ENCODE measurements at places on chromosomes 12 and 14. TPM values are rescaled to one million over a fixed set of nuclear protein-coding genes. Genes with fewer than 3 reads are reported as not detected.

DNA sequence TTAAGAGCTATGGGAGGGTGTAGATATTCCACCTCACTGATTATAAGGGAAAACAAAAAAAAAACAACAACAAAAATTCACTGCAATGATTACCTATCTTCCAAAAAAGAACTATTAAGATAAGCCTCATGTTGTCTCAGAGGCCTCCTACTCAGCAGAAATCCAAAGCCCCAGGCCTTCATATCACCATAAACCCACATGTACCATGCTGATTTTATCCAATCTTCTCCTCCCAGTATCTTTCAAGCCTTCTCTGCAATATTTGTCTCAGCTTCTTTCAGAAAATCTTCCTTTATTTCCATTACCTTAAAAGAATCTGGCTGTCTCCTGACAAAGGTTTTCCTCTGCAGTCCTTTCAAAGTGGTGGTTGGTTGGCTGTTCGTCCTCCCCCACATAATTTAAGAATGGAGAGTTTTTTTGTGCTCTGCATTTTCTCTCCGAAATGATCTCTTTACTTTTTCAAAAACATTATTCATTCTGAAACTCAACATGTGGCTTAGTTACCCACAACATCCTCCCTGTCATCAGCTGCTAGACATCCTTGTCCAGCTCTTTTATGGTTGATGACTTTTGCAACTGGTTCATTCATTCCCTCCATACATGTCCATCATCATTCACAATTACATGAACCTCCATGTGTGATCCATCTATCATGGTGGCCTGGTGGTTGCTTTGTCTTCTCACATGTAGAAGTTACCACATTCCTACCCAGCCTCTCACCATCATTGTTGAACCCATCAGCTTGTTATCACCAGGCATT lies 2.9 kb upstream of the EPYC start:
- DNase-seq, result no peak

DNA sequence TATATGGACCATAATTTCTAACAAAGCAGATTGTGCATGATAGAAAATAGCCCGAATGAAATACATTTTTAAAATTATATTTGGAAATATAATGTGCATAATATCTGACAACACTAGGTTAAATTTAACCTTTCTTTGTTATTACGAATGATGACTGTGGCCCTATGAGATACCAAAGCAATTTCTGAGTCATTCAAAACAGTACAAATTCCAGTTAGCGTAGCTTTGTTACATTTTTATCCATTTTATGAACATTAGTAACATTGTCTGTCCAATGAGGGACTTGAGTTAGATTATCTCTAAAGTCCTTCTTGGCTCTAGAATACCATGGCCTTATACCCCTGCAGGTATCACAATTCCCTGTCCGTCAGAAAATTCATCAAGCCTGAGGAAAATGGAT lies 39.0 kb upstream of the REP15 start:
- no peak for DNase-seq

GRCh38 chr12:124861492-124861891 lies 2.2 kb downstream of the SCARB1 start:
- DNase-seq, result no peak

- DNase-seq, result no peak
Observed at GRCh38 chr14:52352061-52352491, 38.0 kb downstream of the PTGER2 start.

DNA sequence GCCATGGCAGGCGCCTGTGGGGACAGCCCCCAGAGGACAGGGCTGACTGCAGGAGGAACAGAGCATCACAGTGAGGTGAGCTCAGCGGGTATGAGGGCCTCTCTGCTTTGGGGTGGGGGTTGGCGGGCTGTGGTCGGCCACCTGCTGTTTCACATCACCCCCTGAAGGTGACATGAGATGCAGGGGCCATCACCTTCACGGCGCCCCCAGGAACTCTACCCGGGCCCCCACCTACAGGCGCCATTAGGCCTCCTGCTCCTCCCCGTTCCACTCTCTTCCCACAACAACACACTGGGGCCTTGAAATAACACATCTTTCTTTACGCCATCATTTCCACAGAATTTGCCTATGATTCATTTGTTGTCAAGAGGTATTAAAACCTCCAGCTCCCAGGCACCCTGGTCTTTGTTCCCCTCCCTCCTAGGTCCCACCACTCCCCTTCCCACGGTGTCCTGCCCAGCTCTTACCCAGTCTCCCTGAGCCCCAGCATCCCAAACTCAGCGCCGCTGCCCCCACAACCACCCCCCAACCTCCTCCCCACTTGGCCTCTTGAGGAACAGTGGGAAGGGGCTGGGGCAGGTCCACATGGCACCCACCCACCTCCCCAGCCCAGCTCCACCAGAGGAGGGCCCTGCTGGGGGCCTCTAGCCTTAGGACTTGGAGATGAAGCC lies 12.7 kb upstream of the HDAC7 start:
- no peak for DNase-seq

LRTM2 gene
- 0.31 TPM for polyA plus RNA-seq

FSCB gene
- not detected for polyA plus RNA-seq

ACOT6 gene
- 0.19 TPM for polyA plus RNA-seq

MYO1A gene
- 0.11 TPM for polyA plus RNA-seq

RBM23 gene
- polyA plus RNA-seq, result 119 TPM

A2M gene
- 260 TPM for polyA plus RNA-seq
